Placental epithelial cell (primary cell): ENCODE measurements at places on chromosomes 1 and 21. TPM values are rescaled to one million over a fixed set of nuclear protein-coding genes. Genes with fewer than 3 reads are reported as not detected.

CRNN gene
- not detected in 2 replicates for total RNA-seq

SLC35F3 gene
- total RNA-seq, result 0.79 and 1.1 TPM in 2 replicates

GPR37L1 gene
- total RNA-seq, result under 0.01 TPM in 1 of 2 replicates, not detected in the other

SNIP1 gene
- 9.1 and 11.4 TPM in 2 replicates for total RNA-seq

RBM11 gene
- total RNA-seq, result under 0.01 TPM in 1 of 2 replicates, not detected in the other

KLF18 gene
- total RNA-seq, result not detected in 2 replicates
